ENCODE measurements at places on chromosomes 3 and 15. TPM values are rescaled to one million over a fixed set of nuclear protein-coding genes. Genes with fewer than 3 reads are reported as not detected.

Gene GRAMD2A
- 0.29 TPM for total RNA-seq

Gene SOX14
- not detected for total RNA-seq

Gene CATSPER2
- total RNA-seq = 3.8 TPM

Gene TTLL3
- total RNA-seq = 41.8 TPM

Measured in endothelial cell of umbilical vein (primary cell).